Dermis blood vessel endothelial cell (primary cell): ENCODE measurements at places on chromosomes 2 and 18. TPM values are rescaled to one million over a fixed set of nuclear protein-coding genes. Genes with fewer than 3 reads are reported as not detected.

Gene SCN3A
- 6.1 and 12.0 TPM in 2 replicates for total RNA-seq

DNA sequence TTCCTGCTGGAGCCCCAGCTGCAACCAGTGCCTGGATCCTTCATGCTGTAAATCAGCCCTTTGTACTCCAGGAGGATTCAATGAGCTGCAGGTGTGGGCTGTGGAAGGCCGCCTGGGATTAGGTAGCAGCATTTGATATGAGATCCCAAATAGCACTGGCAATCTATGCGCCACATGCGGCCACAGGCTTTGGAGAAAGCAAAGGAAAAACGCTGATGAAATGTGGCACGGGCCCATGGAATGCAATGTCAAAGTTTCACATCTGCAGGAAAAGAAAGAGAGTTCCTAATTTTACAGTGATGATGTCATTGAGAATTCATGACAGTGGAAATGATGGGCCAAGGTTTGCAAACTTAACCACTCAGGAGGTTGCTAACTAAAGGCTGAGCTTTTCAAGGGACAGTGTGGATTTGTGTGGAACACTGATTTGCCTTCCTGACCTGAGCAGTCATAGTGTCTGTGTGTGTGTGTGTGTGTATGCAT lies 216.4 kb upstream of the OSR1 start:
- peak; percentile 78 for DNase-seq

DNA sequence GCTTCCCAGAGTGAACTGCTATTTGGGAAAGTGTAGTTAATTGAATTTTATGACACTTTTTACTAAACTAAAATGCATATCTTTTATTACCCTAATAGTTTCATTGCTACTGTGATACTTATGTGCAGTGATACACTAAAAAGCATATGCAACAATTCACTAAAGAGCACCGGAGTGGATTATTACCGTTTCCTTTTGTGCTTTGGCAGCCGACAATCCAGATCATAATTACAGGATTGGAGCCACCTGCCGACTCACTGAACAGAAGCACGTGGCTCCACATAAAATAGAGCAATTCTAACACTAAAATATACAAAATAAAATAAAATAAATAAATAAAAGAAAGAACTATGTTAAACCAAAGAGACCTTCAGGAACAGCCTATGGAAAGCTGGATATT lies 583.4 kb downstream of the NRXN1 start:
- DNase-seq: no peak

Gene CAVIN2
- 430 and 571 TPM in 2 replicates for total RNA-seq

DNA sequence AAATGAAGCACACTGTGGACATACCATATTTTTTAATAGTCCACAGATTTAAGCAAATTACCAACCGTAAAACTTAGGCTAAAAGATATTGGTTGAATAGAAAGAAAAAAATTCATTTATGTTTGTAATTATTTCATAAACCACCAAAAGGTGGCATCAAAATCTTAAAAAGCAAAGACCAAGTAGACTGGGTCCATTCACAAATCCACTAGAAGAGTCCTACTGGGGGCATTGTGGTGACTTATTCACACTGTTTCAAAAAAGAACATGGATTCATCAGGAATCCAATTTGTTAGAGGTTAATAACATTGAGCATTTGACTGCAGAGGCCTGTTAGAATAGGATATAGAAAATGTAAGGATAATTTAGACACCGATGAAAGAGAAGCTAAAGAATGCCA lies 194.9 kb upstream of the KYNU start:
- peak; percentile 44 for DNase-seq
